Activated naive CD4-positive, alpha-beta T cell treated with anti-CD3 and anti-CD28 coated beads, Interleukin-2, amount 10 ng/mL, durations not matched to agents 5 hours and 36 hours (primary cell): ENCODE measurements at places on chromosomes 7 and 10. TPM values are rescaled to one million over a fixed set of nuclear protein-coding genes. Genes with fewer than 3 reads are reported as not detected.

The ATXN7L1 gene
- 22.4 TPM for total RNA-seq

The ELFN1 gene
- total RNA-seq: not detected

The ATOH7 gene
- not detected for total RNA-seq

The CTAGE8 gene
- 1.6 TPM for total RNA-seq

The TMEM236 gene
- 0.05 TPM for total RNA-seq
